ENCODE measurements at places on chromosomes 16 and 17. TPM values are rescaled to one million over a fixed set of nuclear protein-coding genes. Genes with fewer than 3 reads are reported as not detected.
A peak's percentile ranks its signal among the peaks of the same experiment; 100 is the strongest.

- peak; percentile 48 for DNase-seq
Observed at GRCh38 chr17:65294181-65294719, 157.1 kb downstream of the RGS9 start.

The EFCAB5 gene
- polyA plus RNA-seq, result 1.1 TPM

The SBK1 gene
- 24.7 TPM for polyA plus RNA-seq

- no peak for DNase-seq
Observed at GRCh38 chr17:55266051-55266957, 1.5 kb downstream of the HLF start.

DNA sequence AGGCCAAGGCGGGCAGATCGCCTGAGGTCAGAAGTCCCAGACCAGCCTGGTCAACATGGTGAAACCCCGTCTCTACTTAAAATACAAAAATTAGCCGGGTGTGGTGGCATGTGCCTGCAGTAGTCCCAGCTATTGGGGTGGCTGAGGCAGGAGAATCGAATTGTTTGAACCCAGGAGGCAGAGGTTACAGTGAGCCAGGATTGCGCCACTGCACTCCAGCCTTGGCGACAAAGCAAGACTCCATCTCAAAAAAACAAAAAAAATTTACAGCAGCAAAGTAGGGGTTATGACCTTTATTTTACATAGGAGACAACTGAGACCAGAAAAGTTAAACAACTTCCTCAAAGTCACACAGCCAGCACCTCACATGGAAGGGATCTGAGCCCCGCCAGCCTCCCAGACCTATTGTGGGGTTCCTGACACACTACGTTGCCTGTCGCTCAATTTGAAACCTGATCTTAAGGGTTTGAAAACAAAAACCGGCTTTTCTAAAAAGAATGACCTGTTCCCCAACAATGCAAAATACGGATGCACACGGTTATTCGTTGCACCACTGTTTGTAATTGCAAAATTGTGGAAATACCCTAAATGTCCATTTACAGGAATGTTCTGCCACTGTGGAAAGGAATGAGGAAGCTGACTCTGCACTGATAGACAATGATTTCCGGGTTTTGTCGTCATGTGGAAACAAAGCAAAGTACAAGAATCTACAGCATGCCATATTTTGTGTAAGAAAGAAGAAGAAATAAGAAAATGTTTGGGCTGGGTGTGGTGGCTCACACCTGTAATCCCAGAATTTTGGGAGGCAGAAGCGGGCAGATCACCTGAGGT is 77.2 kb downstream of the CNGB1 start:
- no peak for DNase-seq

DNA sequence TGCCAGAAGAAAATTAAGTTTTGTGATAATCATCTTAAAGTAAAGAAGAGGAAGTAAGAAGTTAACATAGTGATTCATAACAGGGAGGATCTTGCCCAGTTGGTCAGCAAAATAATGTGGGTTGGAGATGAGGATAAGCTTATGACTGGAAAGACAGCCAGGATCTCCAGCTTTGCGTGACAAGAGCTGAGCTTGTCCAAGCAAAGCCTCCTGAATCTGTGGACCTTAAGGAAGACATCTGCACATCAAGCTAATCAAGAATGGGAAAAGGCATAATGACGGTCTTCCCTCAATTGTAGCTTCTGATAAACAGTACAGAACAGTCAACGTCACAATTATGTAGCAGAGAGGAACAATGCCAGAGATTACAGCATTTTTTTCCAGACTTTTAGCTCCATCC is 744.7 kb upstream of the GOT2 start:
- DNase-seq, result no peak

GRCh38 chr17:15453246-15453645 is 14.2 kb downstream of the CDRT4 start:
- DNase-seq, result no peak

The BMERB1 gene
- 21.0 TPM for polyA plus RNA-seq

DNA sequence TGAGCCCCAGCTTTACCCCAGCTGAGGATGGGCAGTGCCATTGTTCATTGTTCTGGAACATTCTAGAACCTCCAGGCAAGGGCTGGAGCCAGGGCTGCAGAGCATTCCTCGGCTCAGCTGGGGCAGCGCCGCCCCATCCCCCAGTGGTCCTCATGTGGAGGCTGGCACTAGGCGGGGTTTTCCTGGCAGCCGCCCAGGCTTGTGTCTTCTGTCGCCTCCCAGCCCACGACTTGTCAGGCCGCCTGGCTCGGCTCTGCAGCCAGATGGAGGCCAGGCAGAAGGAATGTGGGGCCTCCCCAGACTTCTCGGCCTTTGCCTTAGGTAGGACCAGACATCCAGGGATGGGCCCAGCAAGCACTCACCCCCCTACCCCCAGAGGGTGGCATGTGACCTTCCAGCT is at the start of gene TMEM95:
TSS of gene TMEM95 (plus strand) at position 104 of the 400 bp plus-strand sequence. CDS start at position 153, 49 bp downstream.
- DNase-seq, result no peak

DNA sequence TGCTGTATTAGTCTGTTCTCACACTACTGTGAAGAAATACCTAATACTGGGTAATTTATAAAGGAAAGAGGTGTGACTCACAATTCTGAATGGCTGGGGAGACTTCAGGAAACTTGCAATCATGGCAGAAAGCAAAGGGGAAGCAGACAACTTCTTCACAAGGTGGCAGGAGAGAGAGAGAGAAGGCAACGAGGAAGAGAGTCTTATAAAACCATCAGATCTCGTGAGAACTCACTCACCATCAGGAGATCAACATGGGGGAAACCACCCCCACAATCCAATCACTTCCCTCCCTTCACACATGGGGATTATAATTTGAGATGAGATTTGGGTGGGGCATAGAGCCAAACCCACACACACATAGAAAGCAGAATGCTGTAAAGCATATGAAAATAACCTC is 896.2 kb downstream of the CDH11 start:
- no peak for DNase-seq

DNA sequence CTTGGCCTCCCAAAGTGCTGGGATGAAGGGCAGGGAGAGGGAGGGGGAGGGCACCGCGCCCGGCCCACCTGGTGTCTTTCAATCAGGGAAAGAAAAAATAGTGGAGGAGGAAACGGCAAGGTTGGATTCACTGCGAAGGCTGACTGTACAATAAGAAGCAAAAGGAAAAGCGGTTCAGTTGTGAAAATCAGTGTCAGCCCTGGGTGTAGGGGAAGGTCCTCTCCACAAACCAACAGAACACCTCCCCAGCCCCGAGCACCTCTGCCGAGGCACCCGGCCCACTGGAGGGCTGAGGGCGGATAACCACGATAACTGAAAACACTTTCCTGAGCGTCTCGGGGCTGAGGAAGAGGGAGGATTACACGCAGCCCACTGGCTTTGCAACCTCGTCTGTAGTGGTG is 1.4 kb upstream of the SPG7 start:
- no peak for DNase-seq

DNA sequence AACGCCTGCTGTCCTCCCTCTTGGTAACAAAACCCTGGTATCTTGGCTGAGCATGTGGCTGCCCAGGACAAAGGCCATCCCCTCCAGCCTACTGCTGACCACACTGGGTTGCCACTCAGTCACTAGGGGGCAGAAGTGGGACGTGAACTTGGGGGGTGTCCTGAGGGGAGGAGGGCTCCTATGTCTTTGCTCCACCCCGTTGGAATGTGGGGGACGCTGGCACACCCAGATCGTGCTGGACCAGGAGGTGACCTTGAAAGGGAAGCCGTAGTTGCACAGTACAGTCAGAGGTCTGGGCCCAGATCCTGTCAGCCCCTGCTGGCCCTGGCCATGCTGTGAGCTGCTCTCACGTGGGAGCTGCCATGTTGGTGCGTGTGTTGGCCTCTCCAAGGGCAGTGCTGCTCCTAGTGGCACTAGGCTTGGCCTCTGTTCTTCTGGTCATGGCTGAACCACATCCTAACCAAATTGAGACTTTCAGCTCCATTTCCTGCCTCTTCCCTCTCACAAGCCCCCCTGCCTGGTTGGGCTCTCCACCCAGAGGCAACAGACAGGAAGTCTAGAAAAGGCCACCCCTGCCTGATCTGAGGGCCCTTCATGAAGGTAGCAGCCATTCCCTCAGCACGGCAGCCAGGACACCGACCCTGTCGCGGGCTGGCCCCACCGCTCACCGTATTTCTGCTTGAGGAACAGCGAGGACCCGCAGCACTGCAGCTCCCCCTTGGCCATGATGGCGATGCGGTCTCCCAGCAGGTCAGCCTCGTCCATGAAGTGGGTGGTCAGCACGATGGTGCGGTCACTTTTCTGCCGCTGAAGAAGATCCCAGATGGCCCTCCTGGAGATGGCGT is 29.0 kb upstream of the RNPS1 start:
- DNase-seq, result no peak

- DNase-seq, result peak; percentile 66
Observed at GRCh38 chr17:32936894-32937500, 9.0 kb downstream of the TMEM98 start.

The TMED6 gene
- polyA plus RNA-seq, result 1.5 TPM

The MYCBPAP gene
- polyA plus RNA-seq, result 1.0 TPM

The CRISPLD2 gene
- polyA plus RNA-seq, result 6.2 TPM

- DNase-seq, result no peak
Observed at GRCh38 chr17:51537996-51538550, 277.7 kb downstream of the UTP18 start.

Measured in hindlimb muscle (tissue), 1 donor.